ENCODE measurements at places on chromosomes 2 and 18. TPM values are rescaled to one million over a fixed set of nuclear protein-coding genes. Genes with fewer than 3 reads are reported as not detected.

The IL1A gene
- not detected for total RNA-seq

The RNF144A gene
- 93.1 TPM for total RNA-seq

The SERPINB8 gene
- 18.8 TPM for total RNA-seq

The CRYGD gene
- total RNA-seq = not detected

The ADD2 gene
- 7.9 TPM for total RNA-seq

The PLEK gene
- total RNA-seq = 5.1 TPM

The ALK gene
- total RNA-seq = not detected

The FZD7 gene
- 0.15 TPM for total RNA-seq

The DPP4 gene
- total RNA-seq = 30.1 TPM

- H3K4me3 ChIP-seq = no peak overlapping the region
- H3K4me1 ChIP-seq = no peaks in the 10 kb centered on the region
- H3K27me3 ChIP-seq = no peaks in the 10 kb centered on the region
Measured at GRCh38 chr2:62968668-62969067, 82.0 kb upstream of the OTX1 start.

- H3K4me1 ChIP-seq = no peaks in the 10 kb centered on the region
- no peak overlapping the region for H3K4me3 ChIP-seq
- no peaks in the 10 kb centered on the region for H3K27me3 ChIP-seq
- no peak for DNase-seq
Measured at GRCh38 chr18:12500986-12501385, 93.3 kb downstream of the PRELID3A start.

GRCh38 chr18:76756531-76757253 lies 65.7 kb upstream of the ZNF236 start:
- H3K4me3 ChIP-seq = no peak overlapping the region
- no peaks in the 10 kb centered on the region for H3K4me1 ChIP-seq
- no peak for DNase-seq
- no peaks in the 10 kb centered on the region for H3K36me3 ChIP-seq

DNA sequence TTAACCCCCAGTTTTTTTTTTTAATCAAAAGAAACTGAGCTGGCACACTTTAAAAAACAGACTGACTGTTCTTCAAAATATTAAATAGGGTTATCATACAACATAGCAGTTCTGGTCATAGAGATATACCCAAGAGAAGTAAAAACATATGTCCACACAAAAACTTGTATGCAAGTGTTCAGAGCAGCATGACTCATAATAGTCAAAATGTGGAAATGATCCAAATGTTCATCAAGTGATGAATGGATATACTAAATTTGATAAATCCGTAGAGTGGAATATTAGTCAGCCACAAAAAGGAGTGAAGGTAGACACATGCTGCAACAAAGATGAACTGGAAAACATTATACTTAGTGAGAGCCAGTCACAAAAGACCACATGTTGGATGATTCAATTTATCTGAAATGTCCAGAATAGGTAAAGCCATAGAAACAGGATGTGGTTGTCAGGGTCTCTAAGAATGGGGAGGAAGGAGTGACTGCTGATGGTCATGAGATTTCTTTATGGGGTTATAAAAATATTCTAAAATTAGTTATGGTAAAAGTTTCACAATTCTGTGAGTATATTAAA lies 5.1 kb downstream of the SMIM21 start:
- no peak for DNase-seq
- no peak overlapping the region for H3K4me3 ChIP-seq
- no peaks in the 10 kb centered on the region for H3K27me3 ChIP-seq
- H3K4me1 ChIP-seq = no peaks in the 10 kb centered on the region
- no peaks in the 10 kb centered on the region for H3K36me3 ChIP-seq

DNA sequence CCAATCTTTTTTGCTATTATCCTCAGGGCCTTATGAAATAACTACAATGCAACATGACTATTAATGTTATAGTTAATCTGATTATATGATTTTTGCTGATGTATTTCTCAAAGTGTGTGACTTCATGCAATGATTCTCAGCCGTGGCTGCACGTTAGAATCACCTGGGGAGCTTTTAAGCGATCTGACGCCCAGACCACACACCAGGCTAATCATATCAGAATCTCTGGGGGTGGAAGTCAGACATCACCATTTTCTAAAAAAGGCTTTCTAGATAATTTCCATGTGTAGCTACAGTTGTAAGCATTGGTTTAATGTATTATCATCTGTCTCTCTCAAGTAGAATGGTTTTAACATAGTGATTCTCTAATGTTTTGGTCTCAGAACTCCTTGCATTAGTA lies 5.5 kb upstream of the QPCT start:
- H3K36me3 ChIP-seq = no peaks in the 10 kb centered on the region
- H3K4me1 ChIP-seq = no peaks in the 10 kb centered on the region
- no peak overlapping the region for H3K27ac ChIP-seq
- H3K4me3 ChIP-seq = no peak overlapping the region
- no peaks in the 10 kb centered on the region for H3K27me3 ChIP-seq

DNA sequence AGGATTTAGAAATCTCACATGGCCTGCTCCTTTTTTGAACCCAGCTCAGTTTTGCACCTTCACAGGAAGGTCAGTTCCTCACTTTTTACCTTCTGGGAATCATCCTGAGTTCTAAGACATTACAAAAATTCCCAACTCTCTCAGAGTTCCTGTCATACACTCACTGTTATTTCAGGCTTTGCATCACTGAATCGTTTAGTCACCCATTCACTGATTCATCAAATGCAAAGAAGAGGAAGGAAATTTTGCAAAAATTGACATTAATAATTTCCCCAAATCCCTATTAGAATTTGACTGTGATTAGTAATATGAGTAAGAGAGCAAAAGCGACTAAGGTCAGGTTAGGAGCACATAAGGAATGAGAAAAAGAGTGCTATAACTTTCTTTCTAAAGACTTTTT lies 197.5 kb downstream of the PDE1A start:
- no peak overlapping the region for H3K27ac ChIP-seq
- no peaks in the 10 kb centered on the region for H3K4me1 ChIP-seq
- DNase-seq = no peak
- no peaks in the 10 kb centered on the region for H3K36me3 ChIP-seq
- H3K27me3 ChIP-seq = no peaks in the 10 kb centered on the region

DNA sequence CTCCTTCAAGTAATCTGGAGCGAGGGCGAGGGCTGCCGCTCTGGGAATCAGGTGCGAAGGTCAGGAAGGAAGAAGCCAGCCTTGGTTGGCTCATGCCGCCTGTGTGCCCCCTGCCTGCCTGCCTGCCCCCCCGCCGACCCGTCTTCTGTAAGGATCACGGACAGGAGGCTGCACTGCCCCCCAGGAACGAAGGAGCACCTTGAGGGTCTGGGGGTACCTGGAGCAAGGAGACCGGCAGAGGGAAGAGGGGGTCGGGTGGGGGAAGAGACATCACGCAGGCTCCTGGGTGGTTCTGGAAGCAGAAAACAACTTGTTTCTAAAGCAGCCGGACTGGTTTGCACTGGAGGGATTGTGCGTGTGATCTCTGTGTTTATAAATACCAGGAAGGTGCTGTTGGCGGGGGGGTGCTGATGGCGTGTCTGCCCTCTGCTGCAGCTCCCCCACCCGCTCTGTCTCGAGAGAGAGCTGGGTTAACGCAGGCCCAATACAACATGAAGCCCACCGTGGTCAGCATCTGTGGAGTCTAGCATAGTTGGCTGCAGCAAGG lies 1.7 kb downstream of the FOSL2 start:
- H3K36me3 ChIP-seq = no peaks in the 10 kb centered on the region
- H3K27me3 ChIP-seq = no peaks in the 10 kb centered on the region
- peak overlapping the region; percentile 66 for H3K27ac ChIP-seq
- peaks cover 42% of the 10 kb centered on the region for H3K4me1 ChIP-seq

DNA sequence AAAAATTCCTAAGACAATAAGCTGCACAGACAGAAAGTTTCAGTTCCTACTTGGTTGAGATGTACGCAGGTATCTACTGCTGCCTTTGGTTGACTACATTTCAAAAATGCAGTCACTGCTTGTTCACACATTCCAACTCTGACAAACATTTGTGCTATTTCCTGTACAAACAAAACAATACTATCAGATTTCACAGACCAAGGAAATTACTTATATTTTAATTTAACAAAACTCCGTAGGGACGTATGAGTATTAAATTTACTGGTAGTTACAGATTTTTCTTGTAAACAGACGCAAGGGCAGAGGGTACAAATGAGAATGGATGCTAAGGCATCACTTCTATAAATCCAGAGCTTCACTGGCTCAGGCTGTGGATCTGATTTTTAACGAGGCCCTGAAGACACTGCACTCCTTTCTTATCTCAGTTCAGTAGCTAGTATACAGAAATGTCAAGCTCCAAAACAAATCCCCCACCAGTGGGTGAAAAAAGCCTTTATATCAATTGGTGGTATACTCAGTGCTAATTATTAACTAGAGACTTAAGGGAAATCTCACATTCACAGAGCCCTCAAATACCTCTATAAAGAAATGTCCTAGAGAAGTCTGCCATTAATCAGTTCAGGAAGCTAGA lies 31.7 kb upstream of the TTC32 start:
- H3K27ac ChIP-seq = no peak overlapping the region
- H3K27me3 ChIP-seq = no peaks in the 10 kb centered on the region
- H3K36me3 ChIP-seq = peaks cover 23% of the 10 kb centered on the region
- no peaks in the 10 kb centered on the region for H3K4me1 ChIP-seq

DNA sequence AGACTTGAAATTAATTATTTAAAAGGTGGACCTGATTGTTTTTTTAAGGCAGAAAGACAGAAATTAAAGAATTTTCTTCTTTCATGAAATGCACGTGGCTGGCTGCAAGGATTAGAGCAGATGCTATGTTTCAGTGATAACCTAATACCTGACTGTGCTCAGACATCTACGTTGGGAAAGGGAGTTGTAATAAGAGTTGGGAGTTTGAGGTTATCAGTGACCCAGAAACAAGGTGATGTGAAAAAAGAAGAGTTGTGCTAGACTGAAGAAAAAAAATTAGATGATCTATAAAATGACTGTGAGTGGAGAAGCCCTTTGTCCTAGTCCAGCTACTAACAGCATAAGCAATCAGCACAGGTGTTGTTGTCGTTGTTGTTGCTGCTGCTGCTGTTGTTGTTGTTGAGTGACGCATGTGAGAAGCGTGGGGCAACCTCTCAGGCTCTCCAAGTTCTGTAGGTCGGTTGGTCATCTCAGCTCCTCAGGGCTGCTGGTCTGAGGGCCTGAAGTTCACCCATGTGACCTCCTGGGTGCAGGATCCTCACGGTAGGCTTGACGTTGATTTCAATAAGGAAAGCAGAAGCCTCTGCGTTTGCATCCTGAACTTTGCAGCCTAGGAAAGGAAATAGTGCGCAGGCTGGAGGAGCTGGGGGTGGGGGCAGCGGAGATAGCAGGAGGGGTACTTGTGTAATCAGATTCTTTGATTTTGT lies 7.6 kb downstream of the POU3F3 start:
- H3K27me3 ChIP-seq = peaks cover 59% of the 10 kb centered on the region
- no peak for DNase-seq
- no peak overlapping the region for H3K4me3 ChIP-seq
- no peaks in the 10 kb centered on the region for H3K36me3 ChIP-seq

DNA sequence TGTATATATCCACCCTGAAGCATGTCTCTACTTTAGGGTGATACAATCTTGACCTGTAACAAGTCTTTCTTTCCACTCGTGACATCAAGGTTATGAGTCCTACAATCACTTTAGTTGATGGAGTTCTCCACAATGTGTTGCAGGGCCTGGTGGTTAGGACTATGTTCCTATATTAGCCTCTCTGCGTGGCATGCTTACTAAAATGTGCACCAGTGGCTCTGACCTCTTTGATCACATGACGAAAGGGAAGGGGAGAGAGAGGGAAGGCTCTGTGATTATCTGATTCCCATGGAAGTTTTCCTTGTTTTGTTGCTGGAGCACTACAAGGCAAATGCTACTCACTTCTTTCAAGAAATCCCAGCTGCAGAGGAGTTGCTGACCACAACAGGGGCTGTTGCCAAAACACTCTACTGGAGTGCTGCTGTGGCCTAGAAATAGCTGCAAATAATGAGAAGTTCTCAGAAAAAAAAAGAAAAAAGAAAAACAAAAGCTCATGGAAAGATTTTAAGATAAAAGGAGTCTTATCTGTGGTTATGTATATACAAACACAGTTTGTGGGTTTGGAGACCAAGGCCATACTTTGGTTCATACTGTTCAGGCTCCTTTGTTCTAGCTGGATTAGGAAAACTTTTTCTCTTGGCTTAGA lies 272.8 kb upstream of the MMADHC start:
- H3K36me3 ChIP-seq = no peaks in the 10 kb centered on the region
- no peak overlapping the region for H3K4me3 ChIP-seq
- H3K27me3 ChIP-seq = no peaks in the 10 kb centered on the region
- DNase-seq = no peak

DNA sequence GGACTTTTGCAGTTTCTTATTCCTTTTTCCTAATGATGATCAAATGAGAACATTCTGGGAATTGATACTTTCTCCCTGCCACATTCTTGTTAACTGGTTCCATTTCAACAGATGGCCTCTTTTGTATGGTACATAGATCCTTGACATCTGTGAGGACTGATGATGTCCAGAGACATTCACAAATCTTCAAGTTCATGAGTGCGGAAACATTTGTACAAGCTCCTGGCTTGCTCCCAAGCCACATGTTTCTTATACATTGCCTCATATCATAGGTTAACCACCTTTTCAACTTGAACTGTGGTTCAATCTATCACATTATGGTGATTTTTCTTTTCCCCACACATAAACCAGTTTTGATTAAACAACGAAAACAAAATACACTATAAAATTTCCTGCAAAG lies 267.3 kb downstream of the CLIP4 start:
- H3K4me3 ChIP-seq = no peak overlapping the region
- no peaks in the 10 kb centered on the region for H3K27me3 ChIP-seq
- no peak overlapping the region for H3K27ac ChIP-seq
- DNase-seq = no peak
- H3K36me3 ChIP-seq = no peaks in the 10 kb centered on the region

DNA sequence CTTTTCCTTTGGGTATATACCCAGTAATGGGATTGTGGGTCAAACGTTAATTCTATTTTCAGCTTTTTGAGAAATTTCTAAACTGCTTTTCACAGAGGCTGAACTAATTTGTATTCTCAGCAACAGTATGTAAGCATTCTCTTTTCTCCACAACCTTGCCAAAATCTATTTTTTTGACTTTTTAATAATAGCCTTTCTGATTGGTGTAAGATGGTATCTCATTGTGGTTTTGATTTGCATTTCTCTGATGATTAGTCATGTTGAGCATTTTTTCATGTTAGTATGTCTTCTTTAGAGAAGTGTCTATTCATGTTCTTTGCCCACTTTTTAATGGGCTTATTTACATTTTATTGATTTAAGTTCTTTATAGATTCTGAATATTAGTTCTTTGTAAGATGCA lies 145.5 kb downstream of the TRABD2A start:
- no peak overlapping the region for H3K27ac ChIP-seq
- H3K4me1 ChIP-seq = peaks cover 2% of the 10 kb centered on the region
- peaks cover 1% of the 10 kb centered on the region for H3K36me3 ChIP-seq
- no peak overlapping the region for H3K4me3 ChIP-seq
- H3K27me3 ChIP-seq = no peaks in the 10 kb centered on the region

- no peak overlapping the region for H3K27ac ChIP-seq
- H3K27me3 ChIP-seq = no peaks in the 10 kb centered on the region
- no peaks in the 10 kb centered on the region for H3K4me1 ChIP-seq
- no peak for DNase-seq
- no peak overlapping the region for H3K4me3 ChIP-seq
Measured at GRCh38 chr18:27581296-27581904, 396.3 kb upstream of the CHST9 start.

Measured in T-cell (primary cell).